ENCODE measurements at places on chromosomes 7 and 10. TPM values are rescaled to one million over a fixed set of nuclear protein-coding genes. Genes with fewer than 3 reads are reported as not detected.
A peak's percentile ranks its signal among the peaks of the same experiment; 100 is the strongest.

Gene PAX2
- total RNA-seq: not detected

GRCh38 chr10:133045556-133046389 is 42.0 kb upstream of the ADGRA1 start:
- H3K27ac ChIP-seq: no peak overlapping the region
- no peaks in the 10 kb centered on the region for H3K4me1 ChIP-seq
- H3K4me3 ChIP-seq: no peak overlapping the region
- no peaks in the 10 kb centered on the region for H3K36me3 ChIP-seq
- H3K27me3 ChIP-seq: no peaks in the 10 kb centered on the region

DNA sequence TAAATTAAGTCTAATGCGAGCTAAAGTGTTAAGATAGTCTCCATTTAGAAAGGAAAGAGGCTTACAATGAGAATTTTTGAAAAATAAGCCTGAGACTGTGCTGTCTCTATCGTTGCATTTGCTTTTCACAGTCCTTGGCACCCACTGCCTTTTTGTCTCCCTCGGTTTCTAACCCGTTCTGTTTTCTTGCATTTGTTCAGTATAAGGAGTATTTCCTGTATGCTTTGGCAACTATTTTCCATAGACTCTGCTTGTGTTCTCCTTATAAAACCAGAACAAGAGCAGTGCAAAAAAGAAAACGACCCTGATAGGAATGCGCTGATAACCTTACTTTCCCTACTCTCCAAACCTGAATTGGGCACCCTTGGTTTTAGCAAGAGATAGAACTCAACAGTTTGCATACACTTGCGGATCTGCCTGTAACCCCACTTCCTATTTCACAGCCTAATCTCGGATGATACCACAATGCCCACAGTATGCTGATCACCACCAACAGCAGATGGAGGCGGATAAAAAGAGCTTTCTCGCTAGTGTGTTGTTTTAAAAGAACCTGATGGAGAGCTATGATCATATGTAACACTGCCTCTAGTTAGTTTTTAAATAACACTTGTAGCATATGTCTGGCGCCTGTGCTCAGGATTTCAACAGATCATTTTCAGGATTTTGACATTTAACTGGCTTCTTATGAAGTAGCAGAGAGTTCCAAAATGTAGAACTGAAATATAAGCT is 1.6 kb upstream of the ARHGAP12 start:
- DNase-seq: peak; percentile 78
- H3K27ac ChIP-seq: peak overlapping the region; percentile 65
- H3K4me1 ChIP-seq: peaks cover 37% of the 10 kb centered on the region
- no peaks in the 10 kb centered on the region for H3K36me3 ChIP-seq

Gene SOSTDC1
- total RNA-seq: not detected

DNA sequence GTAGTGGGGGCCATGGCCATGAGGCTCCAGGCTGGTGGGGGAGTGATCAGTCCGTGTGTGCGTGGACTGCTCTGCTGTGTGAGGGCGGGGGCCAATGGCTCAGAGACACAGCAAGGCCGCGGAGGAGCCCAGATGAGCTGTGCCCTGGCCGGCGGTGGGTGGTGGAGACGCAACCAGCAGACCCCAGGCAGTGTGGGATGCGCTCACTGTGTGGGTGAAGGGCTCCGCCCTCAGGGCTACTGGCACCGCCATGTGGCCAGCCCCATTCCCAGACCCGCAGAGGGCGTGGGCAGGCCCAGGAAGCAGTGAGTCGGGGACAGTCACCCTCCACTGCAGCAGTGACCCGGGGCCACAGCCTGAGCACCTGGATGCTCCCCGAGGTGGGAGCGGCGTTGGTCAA is 9.1 kb downstream of the NKX6-2 start:
- no peak overlapping the region for H3K27ac ChIP-seq
- no peak for DNase-seq
- H3K27me3 ChIP-seq: no peaks in the 10 kb centered on the region
- H3K4me3 ChIP-seq: no peak overlapping the region

DNA sequence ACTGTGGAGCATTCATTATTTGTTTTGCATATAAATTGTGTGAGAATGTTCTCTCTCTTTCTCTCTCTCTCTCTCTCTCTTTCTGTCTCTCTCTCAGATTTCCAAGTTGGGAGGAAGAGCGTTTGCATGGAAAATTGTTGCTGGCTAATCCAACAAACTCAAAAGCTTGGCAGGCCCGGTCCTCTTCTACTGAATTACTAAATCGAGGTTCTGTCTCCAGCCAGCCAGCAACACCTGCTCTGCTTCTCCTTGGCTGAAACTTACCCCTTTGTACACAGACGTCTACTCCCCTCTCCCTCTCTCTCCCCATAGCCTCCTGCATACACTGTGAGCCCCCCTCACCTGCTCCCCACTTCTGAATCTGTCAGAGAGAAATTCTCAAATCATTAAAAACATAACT is 996.4 kb upstream of the AUTS2 start:
- H3K36me3 ChIP-seq: no peaks in the 10 kb centered on the region
- H3K4me1 ChIP-seq: no peaks in the 10 kb centered on the region
- no peaks in the 10 kb centered on the region for H3K27me3 ChIP-seq
- H3K4me3 ChIP-seq: no peak overlapping the region
- DNase-seq: no peak

- H3K27ac ChIP-seq: peak overlapping the region; percentile 68
- peak overlapping the region; percentile 20 for H3K4me3 ChIP-seq
- peaks cover 52% of the 10 kb centered on the region for H3K36me3 ChIP-seq
- DNase-seq: no peak
- peaks cover 82% of the 10 kb centered on the region for H3K4me1 ChIP-seq
Observed at GRCh38 chr10:26468291-26468690, 30.1 kb downstream of the APBB1IP start.

- H3K27me3 ChIP-seq: no peaks in the 10 kb centered on the region
- no peak for DNase-seq
- H3K4me3 ChIP-seq: no peak overlapping the region
Observed at GRCh38 chr10:21975378-21975990, 28.0 kb downstream of the DNAJC1 start.

Gene NUTM2D
- 2.3 TPM for total RNA-seq

Gene PGAM2
- total RNA-seq: not detected

DNA sequence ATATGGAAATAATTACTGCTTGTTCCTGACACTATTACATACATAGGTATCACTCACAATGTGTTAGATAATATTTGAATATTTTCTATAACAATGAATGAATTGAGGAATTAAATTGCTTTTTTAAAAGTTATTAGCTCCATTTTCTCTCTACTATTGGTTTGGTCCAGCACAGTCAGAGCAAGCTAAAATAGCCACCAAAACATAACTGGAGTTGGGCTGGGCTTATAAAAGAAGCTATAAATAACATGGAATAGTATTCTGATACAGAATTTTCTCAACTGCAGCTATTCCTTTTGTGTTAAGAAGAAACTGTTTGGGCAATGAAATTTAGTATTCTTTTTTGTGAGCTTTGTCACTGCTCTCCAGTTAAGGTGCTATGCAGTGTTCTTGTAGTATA is 142.6 kb upstream of the LRRN3 start:
- H3K27ac ChIP-seq: no peak overlapping the region
- no peak for DNase-seq
- no peaks in the 10 kb centered on the region for H3K27me3 ChIP-seq
- H3K36me3 ChIP-seq: peaks cover 1% of the 10 kb centered on the region

Gene CFTR
- not detected for total RNA-seq

Gene CPXM2
- total RNA-seq: not detected

GRCh38 chr10:3876350-3876962 is 91.4 kb upstream of the KLF6 start:
- no peaks in the 10 kb centered on the region for H3K36me3 ChIP-seq
- peaks cover 49% of the 10 kb centered on the region for H3K4me1 ChIP-seq
- H3K27me3 ChIP-seq: no peaks in the 10 kb centered on the region
- DNase-seq: no peak
- H3K27ac ChIP-seq: peak overlapping the region; percentile 27

- peaks cover 3% of the 10 kb centered on the region for H3K27me3 ChIP-seq
- H3K4me3 ChIP-seq: no peak overlapping the region
- peaks cover 27% of the 10 kb centered on the region for H3K4me1 ChIP-seq
- H3K27ac ChIP-seq: no peak overlapping the region
Observed at GRCh38 chr10:132166216-132166950, 20.4 kb upstream of the DPYSL4 start.

DNA sequence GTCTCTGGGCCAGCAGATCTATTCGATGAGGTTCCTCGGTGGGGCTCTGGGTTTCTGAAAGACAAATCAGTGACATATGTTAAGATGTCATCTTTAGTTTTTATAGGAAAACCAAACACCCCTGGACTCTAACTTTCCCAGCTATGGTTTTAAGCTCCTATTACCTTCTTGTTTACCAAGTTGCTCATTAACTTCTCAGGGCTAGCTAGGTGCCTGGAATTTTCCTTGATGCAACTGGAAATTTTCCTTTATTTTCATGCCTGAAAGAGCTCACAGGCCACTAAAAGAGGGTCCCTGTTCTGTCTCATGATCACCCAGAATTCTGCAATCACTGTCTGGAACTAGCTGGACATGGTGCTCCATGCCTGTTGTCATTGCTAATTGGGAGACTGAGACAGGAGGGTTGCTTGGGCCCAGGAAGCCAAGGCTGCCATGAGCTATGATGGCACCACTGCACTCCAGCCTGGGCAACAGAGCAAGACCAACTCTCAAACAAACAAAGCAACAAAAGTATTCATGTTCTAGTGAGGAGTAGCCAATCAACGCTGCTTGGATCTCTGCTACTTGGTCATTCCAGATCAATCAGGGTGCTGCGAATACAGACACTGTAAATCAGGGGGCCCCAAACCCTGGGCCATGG is 1173.5 kb upstream of the AUTS2 start:
- H3K27me3 ChIP-seq: no peaks in the 10 kb centered on the region
- DNase-seq: no peak
- H3K4me1 ChIP-seq: no peaks in the 10 kb centered on the region
- H3K4me3 ChIP-seq: no peak overlapping the region
- no peaks in the 10 kb centered on the region for H3K36me3 ChIP-seq

- no peak overlapping the region for H3K4me3 ChIP-seq
- no peaks in the 10 kb centered on the region for H3K36me3 ChIP-seq
- peaks cover 8% of the 10 kb centered on the region for H3K4me1 ChIP-seq
- DNase-seq: no peak
- no peak overlapping the region for H3K27ac ChIP-seq
- peaks cover 56% of the 10 kb centered on the region for H3K27me3 ChIP-seq
Observed at GRCh38 chr7:93921186-93921585, 349 bp upstream of the GNG11 start.

Gene TMEM213
- total RNA-seq: 0.06 TPM

DNA sequence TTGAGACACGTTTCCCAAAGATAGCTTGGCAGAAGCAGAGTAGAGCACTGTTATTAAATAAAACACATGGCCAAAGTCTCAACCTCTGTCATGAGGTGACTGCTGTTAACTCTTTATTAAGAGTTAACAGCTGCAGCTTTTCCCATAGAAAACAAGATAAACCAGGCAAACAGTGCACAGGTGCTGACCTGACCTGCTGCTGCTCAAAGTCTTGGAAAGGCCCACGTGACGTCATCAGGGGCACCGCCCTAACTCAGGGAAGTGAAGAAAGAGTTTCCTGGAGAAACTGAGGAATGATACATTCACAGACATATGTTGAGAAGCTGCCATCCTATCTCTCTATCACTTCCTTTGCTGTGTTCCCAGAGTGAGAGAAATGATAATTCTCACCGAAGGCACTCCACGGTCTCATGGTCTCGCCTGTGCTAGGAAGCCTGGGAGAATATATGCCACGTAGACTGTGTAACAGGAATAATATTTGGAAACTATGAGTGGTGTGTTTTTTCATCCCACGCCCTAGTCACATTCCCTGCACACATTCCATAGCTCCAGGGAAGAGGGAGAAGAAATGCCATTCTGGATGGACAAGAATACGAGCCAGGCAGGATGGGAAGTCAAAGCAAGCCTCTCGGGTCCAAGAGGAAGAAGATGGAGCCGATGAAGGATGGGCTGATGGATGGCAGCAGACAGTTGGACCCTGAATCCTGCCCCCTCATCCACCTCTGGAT is 146.2 kb upstream of the NFE2L3 start:
- peaks cover 20% of the 10 kb centered on the region for H3K27me3 ChIP-seq
- no peak overlapping the region for H3K4me3 ChIP-seq
- no peaks in the 10 kb centered on the region for H3K4me1 ChIP-seq
- H3K36me3 ChIP-seq: no peaks in the 10 kb centered on the region

Gene SPDYE6
- total RNA-seq: not detected

DNA sequence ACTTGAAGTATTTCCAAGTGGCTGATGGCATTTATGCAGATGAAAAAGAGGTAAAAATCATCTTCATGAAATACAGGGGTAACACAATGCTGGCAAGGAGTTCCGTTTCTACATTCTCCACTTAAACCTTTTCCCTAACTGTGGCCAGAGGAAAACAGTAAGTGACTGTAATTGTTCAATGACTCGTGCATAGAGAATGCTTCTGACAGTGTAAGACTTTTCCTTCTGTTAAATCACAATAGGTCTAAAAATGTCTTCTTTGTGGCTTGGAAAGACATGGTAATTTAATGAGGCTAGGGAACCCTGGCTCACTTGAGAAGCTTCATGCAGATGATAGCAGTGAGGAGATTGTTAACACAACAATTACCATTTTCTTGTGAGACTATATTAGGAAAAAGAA is 50.3 kb upstream of the RSU1 start:
- H3K4me3 ChIP-seq: no peak overlapping the region
- no peak overlapping the region for H3K27ac ChIP-seq
- no peaks in the 10 kb centered on the region for H3K4me1 ChIP-seq
- no peaks in the 10 kb centered on the region for H3K27me3 ChIP-seq
- DNase-seq: no peak
- H3K36me3 ChIP-seq: no peaks in the 10 kb centered on the region

DNA sequence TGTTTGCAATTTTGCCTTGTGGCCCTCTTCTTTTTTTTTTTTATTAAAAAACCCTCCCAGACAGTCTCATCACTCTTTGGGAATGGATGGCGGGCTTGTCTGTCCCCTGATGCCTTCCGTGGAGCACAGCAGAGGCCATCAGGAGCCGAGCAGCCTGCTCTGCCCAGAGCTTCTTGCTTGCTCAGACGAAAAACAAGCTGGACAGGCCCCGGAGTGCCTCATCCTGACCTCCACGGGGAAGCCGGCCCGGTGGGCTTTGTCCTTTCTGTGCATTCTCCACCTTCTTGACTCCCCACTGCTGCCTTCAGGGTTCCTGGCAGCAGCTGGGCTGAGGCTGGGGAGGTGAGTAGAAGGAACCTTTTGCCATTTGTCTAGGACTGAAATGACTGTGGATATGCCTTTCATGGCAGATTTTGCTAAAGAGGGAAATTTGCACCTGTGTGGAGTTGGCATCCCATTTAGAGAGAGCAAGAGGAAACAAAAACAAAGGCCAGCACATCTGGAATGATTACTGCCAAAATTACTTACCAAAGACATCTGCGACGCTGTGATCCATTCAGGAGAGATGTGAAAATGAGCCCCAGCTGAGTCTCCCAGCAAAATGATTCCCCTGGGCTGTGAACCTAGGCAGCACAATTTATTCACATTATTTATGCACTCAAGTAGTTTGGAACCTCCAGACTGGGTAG is 108.3 kb downstream of the AOAH start:
- no peak for DNase-seq
- H3K4me1 ChIP-seq: peaks cover 4% of the 10 kb centered on the region
- H3K27me3 ChIP-seq: no peaks in the 10 kb centered on the region
- no peak overlapping the region for H3K27ac ChIP-seq
- no peak overlapping the region for H3K4me3 ChIP-seq

- no peak for DNase-seq
- H3K36me3 ChIP-seq: peaks cover 6% of the 10 kb centered on the region
- H3K4me3 ChIP-seq: no peak overlapping the region
- peaks cover 27% of the 10 kb centered on the region for H3K4me1 ChIP-seq
- no peak overlapping the region for H3K27ac ChIP-seq
Observed at GRCh38 chr7:64685741-64686140, 19.8 kb downstream of the ZNF107 start.
